ENCODE measurements at places on chromosomes 6 and 20.

DNA sequence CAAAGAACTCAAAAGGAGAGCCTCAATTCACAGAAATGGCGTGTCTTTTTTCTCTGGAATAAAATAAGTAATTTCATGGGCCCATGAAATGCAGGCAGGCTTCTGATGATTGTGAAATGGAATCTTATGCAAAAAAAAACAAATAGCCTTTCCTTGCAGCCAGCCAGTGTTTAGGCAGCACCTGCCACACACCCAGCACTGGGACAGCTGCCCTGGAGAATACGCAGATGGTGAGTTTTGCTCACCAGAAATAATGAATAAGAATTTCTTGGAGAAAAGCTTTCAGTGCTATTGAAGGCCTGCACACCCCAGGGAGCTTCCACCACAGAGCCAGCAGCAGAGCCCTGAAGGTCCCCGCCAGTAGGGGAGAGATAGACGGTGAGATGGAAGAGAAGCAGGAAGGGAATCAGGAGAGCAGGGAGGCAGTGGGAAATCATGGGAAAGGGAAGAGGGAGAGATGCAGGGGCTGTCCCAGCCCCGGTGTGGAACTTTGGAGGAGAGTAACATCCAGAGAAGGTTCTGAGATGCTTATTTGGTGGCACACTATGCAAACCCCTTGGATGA, 54.9 kb downstream of the PXDC1 start:
- DNase-seq, result peak; percentile 56

DNA sequence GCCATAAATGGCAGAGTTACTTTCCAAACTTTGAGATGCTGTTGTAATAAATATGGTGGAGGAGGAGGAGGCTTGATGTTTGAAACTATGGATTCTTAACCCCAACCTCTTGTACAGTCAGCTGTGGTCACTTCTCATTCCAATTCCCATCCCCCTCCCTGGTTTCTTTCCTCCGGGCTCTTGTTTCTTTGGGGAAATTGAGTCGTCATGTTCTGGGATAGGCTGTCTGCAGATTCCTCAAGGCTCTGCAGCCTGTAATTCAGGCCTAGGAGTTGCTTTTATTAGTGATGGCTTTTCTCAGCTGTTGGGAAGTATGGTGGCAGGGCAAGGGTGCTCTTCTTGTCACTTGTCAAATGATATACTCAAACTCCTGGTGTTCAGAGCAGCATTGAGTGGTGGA, 2.6 kb downstream of the PTK7 start:
- no peak for DNase-seq

GRCh38 chr6:106147476-106147875, 61.3 kb downstream of the PRDM1 start:
- no peak for DNase-seq

DNA sequence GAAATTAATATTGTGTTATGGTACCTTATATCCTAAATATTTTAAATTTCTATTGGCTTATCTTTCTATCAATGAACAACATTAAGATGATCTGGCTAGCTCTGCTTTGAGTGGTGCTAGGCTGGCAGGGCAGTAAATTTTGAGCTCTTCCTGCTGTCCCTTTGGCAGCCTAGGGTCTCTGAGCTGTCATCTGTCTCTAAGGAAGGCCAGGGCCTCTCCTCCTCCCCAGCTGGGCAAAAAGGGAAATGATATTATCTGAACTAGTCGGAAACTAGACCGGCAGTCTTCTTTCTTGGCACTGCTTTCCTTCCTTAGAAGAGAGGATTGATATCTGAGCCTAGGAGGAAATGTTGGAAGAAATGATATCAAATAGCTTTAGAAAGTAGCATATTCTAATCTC, 176.7 kb upstream of the BTBD3 start:
- DNase-seq, result no peak

- DNase-seq, result no peak
Observed at GRCh38 chr20:20037960-20038359, 14.3 kb downstream of the CRNKL1 start.

- DNase-seq, result no peak
Observed at GRCh38 chr6:113888493-113888892, 31.3 kb downstream of the MARCKS start.

GRCh38 chr6:46331461-46331860, 159.8 kb downstream of the RCAN2 start:
- no peak for DNase-seq

DNA sequence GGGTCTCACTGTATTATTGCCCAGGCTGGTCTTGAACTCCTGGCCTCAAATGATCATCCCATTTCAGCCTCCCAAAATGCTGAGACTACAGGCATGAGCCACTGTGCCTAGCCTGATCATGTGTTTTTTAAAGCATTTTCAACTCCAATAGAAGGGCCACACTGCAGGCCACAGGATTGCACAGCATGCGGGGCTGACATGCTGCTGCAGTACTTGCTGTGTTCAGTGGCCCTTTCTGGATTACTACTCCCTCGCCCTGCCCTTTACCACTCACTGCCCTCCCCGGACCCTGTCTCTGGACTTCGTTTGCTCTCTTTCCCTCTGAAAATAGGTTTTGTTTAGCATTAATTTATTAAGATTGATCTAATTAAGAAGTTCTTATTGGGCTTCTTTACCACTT, 37.3 kb downstream of the HECA start:
- DNase-seq, result no peak

DNA sequence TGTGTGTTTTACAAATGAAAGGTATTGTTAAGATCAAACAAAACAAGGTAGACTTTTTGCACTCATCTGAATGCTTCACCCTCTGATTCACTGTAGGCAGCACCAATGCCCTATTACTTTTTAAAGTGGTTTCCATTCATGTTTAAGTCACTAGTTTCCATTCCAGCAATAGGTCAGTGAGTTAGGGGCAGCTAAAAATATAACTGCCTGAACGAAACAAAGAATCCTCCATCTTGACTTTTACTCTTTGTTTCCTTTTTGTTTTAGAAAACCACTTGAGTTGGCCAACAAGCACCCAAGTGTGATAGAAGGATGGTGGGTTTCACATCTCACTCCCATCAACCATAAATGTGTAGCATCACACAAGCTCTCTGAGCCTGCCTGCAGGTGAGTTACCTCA, 25.5 kb downstream of the CLIC5 start:
- DNase-seq, result no peak

- DNase-seq, result no peak
Observed at GRCh38 chr6:16162003-16162402, 33.1 kb downstream of the MYLIP start.

DNA sequence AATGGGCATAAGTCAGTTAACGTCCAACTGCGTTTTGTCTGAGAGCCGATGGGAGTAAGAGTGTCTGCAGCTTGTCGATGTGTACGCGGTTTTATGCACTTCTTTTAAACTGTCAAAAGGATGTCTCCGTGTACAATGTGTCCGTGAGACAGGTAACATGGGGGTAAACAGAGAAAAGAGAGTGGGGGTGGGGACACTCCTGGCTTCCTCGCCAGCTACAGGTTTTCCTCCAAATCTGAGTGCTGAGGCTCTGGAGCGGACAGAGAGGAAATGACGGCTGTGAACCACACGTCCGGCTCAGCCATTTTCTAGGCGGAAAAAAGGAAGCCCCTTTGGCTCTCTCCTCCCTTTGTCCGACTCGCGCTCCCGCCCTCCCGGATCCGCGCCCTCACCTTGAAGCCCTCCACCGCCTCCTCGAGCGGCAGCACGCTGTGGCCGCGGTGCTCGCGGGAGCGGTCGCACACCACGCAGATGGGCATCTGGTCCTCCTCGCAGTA, 916 bp downstream of the TRIM27 start:
- DNase-seq, result peak; percentile 50

GRCh38 chr6:7114744-7115458, 7.1 kb downstream of the RREB1 start:
- no peak for DNase-seq

DNA sequence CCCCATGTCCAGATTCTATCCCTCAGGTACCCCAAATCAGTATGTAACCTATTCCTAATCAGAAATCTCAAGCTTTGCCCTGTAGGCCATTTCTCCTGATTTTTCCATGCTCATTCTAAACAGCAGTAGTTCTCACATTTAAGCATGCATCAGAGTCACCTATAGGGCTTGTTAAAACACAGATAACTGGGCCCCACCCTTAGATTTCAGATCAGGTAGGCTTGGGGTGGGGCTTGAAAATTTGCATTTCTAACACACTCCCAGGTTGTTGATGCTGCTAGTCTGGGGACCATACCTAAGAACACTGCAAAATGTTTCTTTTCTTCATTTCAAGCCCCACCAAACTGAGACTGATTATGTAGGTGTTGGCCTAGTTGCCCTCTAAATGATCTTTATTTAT, 621.2 kb upstream of the FLRT3 start:
- no peak for DNase-seq

All from NCI-H524 (cell line).